Activated T-helper 1 cell treated with Interleukin-2 at 50 U/mL for 16 hours (primary cell): ENCODE measurements at places on chromosomes 16 and 17.

DNA sequence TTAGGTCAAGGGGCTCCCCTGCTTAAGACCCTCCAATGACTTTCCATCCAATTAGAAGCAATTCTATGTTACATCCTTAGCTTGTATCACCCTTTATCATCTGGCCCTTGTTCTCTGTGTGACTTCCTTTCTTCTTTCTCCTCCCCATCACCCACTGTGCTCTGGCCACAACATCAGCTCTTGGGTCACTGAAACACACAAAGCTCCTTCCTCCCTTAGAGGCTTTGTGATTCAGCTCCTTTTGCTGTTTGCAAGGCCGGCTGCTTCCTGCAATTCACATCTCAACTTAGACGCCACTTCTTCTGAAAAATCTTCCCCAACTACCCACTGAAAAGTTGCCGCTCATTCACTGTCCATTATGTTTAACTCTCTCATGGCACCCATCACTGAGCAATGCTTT lies 130.9 kb upstream of the CACNG3 start:
- no peak for DNase-seq

GRCh38 chr17:8685381-8685780 lies 54.9 kb upstream of the MYH10 start:
- DNase-seq: no peak

DNA sequence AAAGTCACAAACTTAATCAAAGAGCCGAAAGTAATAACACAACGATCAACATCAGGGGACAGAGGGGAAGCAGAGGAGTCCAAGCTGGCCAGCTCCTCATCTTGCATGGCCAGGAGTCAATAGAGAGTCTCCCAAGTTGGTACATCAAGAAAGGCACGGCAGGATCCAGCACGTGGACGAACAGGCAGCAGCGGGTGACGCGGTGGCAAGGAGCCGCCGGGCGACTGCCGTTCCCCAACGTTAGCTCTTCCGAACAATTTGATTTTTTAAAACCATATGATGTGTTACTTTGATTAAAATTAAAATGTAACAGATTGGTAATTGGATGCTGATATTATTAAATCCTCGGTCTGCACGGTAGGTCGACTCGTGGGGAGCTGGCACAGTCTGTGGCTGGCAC lies 81.8 kb upstream of the DOC2B start:
- no peak for DNase-seq

DNA sequence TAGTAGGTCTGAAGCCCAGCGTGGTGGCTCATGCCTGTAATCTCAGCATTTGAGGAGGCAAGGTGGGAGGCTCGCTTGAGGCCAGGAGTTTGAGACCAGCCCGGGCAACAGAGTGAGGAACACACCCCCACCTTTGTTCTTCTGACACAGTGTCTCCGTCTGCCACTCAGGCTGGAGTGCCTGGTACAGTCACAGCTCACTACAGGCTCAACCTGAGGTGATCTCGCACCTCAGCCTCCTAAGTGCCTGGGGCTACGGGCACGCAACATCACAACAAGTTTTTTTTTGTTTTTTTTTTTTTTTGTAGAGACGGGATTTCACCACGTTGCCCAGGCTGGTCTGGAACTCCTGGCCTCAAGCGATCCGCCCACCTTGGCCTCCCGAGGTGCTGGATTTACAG lies 6.7 kb upstream of the TLCD3A start:
- no peak for DNase-seq

DNA sequence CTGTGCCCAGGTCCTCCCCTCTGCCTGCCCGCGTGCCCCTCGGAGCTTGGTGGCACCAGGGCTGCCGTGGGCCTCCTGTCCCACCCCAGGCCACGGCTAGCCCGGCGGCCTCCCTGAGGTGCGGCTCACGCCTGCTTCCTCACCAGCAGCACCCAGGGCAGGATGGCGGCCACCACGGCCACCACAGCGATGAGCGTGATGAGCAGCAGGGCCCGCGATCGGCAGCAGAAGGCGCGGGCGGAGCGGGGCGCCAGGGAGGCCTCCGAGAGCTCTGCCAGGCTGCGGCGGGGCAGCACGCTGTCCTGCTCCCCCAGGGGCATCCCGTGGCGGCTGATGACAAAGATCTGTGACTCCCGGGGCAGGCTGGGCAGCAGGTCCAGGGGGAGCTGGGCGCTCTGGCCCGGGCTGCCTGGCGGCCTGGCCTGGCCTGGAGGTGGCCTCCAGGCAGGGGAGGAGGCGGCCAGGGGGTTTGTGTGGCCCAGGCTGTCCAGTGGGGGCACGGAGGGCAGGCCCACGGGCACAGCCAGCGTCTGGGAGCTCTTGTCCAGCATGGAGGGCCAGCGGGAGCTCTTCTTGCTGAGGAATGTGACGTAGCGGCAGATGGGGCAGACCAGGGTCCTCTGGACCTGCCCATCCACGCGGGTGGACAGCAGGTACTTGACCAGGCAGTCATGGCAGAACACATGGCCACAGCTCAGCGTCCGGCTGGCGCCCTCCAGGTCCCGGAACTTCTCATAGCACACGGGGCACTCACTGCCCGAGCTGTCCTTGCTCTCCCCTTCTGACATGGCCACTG lies 4.8 kb downstream of the RNF222 start:
- no peak for DNase-seq

DNA sequence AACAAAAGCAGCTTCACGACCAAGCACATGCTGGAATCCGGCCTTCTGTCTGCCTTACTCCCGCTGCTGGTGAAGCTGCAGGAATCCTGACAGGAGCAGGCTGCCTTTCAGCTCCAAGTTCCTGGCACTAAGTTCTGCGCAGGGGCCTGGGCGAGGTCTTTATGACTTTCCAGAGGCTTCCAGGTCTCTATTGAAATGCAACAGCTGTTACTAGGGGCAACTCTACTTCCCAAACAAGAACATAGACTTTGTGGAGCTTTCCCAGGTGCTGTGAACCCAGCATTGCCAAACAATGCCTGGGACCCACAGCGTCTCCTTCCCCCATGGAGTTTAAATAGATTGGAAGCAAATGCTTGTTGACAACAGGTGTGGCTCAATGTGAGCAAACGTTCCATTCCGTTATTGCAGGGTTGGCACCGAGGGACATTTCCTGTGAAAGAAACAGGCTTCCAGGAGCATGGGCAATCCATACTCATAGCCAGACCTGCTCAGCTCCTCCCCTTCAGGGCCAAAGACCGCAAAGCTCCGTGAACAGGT lies 156.0 kb downstream of the CDH13 start:
- DNase-seq: no peak

DNA sequence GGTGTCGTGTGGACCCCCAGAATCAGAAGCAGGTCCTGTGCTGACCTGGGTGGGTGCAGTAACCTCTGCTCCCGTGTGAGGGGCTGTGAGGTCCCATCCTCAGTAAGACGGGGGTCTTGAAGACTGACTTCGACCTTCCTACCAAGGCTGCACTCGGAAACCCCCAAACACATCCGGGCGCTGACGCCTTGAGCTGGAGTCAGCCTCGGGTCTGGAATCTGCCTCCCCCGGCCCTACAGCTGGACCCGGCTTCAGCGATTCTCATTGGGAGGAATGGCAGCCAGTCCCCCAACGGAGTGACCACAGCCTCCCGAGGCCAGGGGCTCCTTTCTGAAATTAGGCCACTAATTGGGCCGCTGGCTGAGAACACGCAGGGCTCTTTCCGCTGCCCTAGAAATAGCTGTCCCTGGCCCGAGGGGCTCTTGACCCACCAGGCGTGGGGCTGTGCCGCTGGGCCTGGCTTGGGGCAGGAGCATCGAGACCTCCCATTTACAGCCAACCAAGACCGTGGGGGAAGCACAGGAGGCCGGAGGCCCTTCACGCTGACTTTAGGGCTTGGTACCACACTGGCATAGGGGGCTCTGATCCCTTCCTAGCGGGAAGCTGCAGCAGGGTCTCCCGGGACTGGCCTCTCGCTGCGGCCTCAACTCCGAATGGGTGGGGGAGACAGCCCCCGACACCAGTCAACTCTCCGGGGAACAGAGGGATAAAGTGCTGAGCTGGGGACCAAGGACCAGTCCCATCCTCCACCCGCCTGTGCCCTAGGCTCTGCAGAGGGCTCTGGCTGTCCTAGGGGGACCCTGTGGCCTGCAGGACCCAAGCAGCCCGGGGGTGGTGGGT lies 2.6 kb upstream of the GNG13 start:
- DNase-seq: no peak

GRCh38 chr16:66289986-66290385 lies 76.5 kb upstream of the CDH5 start:
- DNase-seq: no peak

DNA sequence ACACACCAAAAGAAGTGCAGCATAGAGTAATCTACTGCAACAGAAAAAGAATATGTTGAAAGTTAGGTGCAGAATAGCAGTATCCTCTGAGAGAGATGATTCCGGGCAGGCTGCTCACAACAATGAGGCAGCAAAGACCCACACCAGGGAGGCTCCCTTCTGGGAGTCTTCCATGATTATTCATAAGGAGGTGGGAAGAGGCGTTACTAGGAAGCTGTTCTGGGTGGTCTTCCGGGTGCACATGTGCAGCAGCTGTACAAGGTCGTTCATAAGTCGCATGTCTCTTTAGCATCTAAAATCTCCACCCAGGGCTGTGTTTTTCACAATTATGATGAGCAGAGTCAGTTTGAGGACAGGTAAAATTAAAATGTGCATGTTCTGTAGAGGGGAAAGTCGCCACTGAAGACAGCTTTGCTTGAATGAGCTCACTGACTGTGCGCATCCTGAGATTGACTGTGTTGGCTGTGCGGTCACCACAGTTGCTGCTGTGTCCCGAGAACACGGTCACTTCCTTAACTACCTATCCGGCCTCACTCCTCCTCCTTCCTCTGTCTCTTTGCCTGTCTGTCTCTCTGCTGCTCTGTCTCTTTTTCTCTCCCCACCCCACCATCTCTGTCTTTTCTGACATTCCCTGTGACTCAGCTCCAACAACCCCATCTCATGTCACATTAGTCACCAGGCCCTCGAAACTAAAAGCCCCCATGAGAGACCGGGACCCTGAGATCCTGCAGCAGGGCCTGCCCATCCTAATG lies 125.5 kb upstream of the HSBP1 start:
- no peak for DNase-seq

GRCh38 chr17:916315-916714 lies 63.3 kb downstream of the NXN start:
- DNase-seq: no peak

DNA sequence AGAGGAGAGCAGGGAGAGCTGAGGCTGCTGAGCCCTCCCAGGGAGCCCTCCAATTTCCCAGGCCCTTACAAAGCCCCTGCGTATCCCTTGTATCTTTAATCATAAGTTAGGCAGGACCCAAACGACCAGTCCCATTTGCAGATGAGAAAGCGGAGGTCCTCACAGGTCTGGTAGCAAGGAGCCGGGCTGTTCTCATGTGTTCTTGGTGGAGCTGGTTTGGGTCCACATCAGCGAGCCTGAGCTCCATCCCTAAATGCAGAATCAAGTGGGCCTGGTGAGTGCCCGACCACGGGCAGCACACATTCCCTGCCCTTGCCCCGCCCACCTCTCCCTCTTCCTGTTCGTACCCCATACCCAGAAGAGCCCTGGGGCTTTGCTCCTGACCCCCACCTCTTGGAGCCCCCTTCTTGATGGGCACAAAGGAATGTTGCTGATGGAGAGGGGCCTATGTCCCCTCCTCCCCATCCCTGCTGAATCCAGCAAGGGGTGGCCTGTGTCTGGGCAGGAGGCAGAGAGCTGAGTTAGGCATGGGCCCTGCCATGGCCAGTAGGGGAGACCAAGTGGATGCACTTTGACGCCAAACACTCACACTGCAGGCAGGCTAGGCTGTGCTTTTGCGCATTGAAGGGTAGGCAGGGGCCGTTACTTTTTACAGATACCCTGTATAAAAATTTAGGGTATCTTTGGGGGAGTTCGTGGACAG lies 18.3 kb upstream of the ADCY7 start:
- DNase-seq: no peak
